ENCODE measurements at places on chromosomes 5 and 9.

DNA sequence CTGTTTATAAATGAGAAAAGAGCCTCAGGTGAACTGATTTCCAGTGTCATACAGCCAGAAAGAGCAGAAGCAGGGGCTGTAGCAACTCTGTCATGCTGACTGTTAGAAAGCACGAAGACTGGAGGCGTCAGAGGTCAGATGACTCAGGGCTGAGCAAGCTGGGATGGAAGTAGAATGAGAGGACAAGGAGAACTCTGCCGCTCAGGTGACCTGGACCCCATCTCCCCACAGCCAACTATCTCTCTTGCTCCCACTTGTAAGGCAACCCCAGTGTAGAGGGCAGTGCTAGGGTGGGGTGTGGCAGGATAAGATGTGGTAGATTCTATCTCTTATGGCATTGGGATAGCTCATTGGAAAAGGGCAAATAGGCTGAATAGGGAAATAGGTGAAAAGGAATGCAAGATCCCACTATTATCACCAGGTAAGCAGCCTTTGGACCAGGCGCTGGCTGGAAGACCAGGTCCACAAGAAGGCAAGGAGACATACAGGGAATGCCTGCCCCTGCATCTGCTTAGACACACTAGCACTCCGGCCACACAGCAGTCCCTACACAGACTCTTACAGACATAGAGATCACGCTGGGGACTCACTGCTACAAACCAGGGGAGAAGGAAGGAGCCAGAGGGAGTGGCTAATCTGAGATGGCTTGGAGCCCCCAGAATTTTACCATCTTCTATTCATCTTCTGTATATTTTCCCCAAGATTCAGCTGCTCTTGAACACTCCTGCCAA lies 21.2 kb upstream of the LOX start:
- no peak for DNase-seq

DNA sequence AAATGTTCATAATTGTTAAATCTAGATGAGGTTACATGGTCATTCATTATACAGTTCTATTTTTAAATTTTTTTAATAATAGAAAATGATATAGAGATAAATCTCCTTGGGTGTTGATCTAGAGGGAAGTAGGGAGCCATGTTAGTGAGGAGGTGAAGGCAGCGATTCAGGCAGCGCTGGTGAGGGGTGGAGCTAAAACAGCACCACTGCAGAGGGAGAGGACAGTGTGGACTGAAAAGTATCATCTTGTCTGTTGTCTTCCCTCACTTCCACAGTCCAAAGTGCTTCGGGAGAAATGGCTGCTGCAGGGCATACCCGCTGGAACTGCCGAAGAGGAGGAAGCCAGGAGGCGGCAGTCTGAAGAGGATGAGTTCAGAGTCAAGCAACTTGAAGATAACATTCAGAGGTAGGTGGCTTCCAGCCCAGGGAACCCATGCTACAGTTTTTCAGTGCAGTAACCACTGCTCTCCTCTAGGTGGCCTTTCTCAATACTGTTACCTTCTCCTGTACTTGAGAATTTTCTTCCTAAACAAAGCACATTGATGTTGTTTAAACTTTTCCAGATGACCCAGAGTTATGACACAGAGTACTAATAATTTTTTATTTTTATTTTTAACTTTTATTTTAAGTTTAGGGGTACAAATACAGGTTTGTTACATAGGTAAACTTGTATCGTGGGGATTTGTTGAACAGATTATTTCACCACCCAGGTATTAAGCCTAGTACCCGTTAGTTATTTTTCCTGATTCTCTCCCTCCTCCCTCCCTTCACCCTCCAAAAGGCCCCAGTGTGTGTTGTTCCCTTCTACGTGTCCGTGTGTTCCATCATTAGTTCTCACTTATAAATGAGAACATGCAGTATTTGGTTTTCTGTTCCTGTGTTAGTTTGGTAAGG lies 100.5 kb downstream of the PALM2AKAP2 start:
- no peak for DNase-seq

- no peak for DNase-seq
Observed at GRCh38 chr5:59241119-59241518, 652.4 kb downstream of the PDE4D start.

- no peak for DNase-seq
Observed at GRCh38 chr5:170056561-170057267, 49.0 kb upstream of the FOXI1 start.

DNA sequence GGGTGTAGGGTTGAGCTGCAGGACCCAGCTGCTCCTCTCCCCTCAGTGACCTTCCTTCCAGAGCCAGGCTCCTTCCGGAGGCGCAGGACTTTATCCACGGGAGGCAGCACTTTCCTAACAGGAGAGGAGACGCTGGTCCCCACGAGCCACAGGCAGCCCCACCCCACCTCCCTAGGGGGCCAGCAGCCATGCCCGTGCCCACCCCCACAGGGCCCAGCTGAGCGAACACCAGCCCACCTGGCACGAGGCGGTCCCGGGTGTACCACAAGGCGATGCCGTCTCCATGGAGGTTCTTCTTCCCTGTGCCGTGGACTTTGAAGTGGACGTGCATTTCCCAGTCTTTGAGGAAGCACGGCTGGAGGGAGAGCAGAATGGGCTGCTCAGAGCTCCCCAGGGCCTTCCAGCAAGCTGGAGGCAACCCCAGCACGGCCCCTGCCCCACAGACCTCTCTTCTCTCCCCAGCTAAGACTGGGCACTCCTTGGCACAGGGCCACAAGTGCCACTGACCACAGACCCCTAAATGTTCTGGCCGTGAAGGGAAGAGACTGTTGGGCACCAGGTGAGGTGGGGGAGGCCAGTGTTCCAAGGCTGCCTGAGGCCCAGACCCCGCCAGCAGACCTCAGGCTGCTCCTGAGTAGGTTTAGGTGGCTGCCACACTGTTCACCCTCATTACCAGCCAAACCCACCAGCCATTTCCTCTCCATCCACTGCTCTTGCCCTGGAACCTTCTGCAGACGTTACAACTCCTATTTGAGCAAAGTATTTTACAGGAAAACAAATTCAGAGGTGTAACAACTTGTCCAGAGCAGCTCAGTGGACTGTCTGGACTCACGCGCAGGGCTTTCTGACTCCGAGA lies 13.0 kb downstream of the LMAN2 start:
- DNase-seq: no peak

- peak; percentile 87 for DNase-seq
Observed at GRCh38 chr9:125529589-125530515, 177.2 kb downstream of the MAPKAP1 start.

DNA sequence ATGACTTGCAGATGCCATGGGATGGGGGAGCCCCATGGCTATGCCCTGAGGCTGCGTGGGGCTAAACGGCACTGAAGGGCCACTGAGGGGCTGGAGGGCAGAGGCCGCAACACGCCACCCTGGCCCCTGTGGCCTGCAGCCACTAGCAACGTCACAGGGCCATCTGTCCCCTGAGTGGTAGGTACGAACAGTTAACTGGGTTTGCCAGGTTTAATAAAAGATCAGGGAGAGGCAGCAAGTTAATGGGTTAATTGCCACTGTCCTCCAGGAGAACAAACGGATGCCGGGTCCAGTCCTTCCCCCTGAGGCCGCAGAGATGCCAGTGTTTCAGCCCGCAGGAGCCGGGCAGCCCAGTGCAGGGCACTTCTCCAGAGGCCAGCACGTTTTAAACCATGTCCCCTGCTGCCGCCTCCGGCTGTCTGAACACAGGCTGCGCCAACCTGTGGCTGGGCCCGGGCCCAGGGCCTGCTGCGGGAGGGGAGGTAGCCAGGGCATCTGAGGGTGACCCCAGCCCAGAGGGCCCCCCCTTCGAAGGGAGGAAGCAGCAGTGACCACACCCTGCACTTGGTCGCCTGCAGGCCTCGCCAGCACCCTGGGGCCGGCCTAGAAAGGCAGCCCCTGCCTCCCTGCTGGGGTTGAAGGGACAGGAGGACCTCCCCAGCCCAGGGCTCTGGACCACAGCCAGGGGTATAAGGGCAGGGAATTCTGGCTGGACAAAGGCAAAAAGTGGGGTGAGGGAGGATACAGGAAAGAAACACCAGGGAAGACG lies 227.3 kb downstream of the FANCC start:
- DNase-seq: no peak

DNA sequence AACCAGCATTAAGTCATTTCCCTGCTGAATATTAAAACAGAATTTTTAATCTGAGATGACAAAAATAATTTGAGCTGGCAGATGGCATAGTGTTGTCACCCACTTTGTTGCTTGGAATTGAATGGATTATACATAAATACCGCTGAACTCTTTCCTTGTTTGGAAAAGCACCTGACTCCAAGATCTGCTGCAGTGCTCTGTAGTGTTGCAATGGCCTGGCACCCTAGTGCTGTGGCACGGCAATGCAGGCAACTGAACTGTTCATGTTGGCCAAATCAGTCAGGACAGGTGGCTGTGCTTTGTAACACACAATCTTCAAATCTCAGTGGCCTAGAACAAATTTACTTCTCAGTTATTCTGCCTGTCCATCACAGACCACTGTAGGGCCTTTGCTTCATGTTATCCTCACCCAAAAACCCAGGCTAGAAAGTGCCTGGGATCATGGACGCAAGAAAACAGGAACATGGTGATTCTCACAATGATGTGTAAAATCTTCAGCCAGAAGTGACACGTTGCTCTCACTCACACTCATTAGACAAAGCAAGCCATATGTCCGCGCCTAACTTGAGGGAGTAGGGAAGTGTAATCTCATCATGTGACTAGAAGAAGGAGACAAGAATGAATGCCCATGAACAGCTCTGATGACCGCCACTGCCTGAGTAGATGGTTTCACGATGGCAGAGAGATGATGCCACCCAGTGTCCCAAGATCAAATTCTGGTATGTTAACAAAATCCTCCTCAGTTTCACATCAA lies 191.9 kb upstream of the PUM3 start:
- peak; percentile 80 for DNase-seq

DNA sequence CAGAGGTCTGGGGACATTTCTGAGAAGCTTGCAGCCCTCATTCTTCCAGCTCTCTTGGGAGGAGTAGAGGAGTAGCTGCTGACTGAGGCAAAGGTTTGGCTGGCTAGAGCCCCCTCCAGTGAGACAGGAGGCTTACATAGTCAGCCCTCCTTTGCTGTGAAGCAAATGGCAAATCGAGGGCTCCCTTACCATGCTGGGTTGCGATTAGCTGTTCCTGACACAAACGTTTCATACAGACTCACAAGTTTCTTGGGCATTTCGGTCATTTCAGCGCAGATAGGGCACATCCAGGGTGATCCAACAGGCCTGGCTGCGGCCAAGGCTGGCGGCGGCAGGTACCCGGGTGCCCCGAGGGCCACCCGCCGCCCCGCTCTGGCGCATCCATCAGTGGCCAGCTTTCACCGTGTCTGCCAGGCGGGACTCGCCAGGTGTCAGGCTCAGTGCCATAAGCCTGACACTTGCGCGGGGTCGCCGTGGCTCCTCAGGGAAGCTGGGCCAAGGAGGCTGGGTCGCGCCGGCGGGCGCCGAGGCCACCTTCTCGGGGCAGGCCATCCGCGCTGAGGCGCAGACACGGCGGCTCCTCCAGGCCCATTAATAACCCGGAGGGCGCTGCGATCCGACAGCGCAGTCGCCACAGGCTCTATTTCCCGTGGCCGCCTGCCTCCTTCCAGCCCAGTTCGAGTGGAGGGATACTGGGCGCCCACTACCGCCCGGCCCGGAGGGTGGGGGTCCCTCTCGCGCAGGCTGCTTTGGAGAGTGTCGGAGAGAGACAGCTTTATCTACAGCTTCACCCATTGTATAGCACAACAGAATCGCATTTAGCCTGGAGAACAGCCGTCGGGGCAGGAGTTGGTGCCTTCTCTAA lies 9.1 kb downstream of the PRDM6 start:
- DNase-seq: no peak

GRCh38 chr5:36885566-36886485 lies 9.3 kb downstream of the NIPBL start:
- peak; percentile 60 for DNase-seq

Data from MV-4-11 (cell line).